Left ventricle myocardium superior (tissue), 1 donor: ENCODE measurements at places on chromosomes 4 and X.

- DNase-seq, result peak; percentile 79
Observed at GRCh38 chr4:8191136-8191747, 7.8 kb upstream of the SH3TC1 start.

DNA sequence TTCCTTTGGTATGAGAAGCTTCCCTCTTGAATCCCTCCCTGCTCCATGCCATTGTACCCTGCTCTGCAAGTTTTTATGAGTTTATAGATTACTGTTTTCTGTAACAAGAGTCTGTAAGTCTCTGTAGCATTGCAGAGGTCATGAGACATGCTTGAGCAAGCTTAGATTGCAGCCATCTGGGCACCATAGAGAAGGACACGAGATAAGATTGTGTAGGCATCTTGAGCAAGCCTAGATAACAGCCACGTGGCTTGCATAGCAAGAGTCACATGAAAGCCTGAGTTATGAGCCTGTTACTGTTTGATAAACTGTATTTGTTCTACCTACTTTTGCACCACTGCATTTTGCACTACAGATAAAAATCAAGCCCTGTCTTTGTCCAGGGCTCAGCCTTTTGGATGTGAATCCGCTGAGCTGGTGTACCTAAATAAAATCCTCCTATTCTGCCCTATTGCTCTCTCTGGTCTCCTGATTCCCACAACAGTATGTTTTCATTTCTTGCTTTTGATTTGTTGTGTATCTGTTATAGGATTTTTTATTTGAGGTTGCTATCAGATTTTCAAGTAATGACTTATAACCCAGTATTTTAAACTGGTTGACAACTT, 127.4 kb upstream of the ANKRD50 start:
- DNase-seq, result no peak

GRCh38 chr4:56764775-56765174, 56.7 kb downstream of the SPINK2 start:
- no peak for DNase-seq

- no peak for DNase-seq
Observed at GRCh38 chr4:74006009-74006476, 7.6 kb upstream of the CXCL5 start.
